Lower lobe of right lung (tissue), 2 donors: ENCODE measurements at places on chromosomes 6 and 20. TPM values are rescaled to one million over a fixed set of nuclear protein-coding genes. Genes with fewer than 3 reads are reported as not detected.

GRCh38 chr20:44481719-44482416 is 6.2 kb downstream of the TTPAL start:
- peaks cover under 1% of the 10 kb centered on the region for H3K4me1 ChIP-seq
- no peak overlapping the region for H3K4me3 ChIP-seq

- no peak for DNase-seq
- H3K36me3 ChIP-seq = no peaks in the 10 kb centered on the region
- H3K27me3 ChIP-seq = no peaks in the 10 kb centered on the region
These were observed 140.9 kb downstream of the LPA start for GRCh38 chr6:160523223-160523622.

DNA sequence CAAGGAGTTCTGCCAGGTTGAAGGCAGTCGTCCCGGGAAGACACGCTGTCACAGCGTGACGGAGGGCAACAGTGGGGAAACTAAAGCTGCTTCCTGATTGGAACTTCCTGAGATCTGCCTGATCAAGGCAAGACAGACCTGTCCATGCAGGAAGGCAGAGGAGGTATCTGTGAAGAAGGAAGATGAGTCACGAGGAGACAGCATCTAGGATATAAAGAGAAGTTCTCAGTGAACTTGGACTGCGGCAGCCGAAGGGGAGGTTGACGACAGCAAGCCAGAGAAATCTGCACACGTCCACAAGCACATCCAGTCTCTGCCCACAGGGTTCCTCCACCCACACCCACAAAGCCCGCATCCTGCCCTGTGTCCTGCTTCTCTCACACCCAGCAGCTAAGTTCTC is 38.6 kb downstream of the PREP start:
- H3K4me3 ChIP-seq = no peak overlapping the region
- no peak overlapping the region for H3K27ac ChIP-seq
- H3K4me1 ChIP-seq = peaks cover 4% of the 10 kb centered on the region
- peaks cover 13% of the 10 kb centered on the region for H3K36me3 ChIP-seq

SSTR4 gene
- total RNA-seq = 0.35 TPM

ACTL10 gene
- total RNA-seq = 1.3 TPM

SLC13A3 gene
- total RNA-seq = 2.0 TPM

DNA sequence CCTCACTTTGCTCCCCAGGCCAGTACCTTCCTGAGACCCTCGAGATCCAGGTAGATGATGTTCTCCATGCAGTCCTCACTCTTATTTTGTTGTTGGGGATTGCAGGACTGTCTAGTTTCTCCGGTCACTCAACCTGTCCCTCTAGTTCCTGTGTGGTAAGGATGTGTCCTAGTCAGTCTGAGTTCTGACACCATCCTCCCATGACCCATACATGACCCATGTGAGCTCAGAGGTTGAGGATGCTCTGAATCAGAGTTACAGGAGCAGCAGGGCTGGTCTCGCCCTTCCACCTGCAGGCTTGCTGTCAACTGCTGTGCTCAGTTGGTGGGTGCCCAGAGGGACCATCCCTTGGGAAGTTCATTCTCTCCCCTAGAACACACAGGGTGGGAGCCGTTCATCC is 11.9 kb upstream of the CST8 start:
- DNase-seq = no peak
- no peaks in the 10 kb centered on the region for H3K27me3 ChIP-seq
- no peaks in the 10 kb centered on the region for H3K36me3 ChIP-seq
- no peak overlapping the region for H3K27ac ChIP-seq
- H3K4me1 ChIP-seq = no peaks in the 10 kb centered on the region

- peaks cover 9% of the 10 kb centered on the region for H3K4me1 ChIP-seq
- DNase-seq = no peak
- H3K27ac ChIP-seq = no peak overlapping the region
- no peak overlapping the region for H3K4me3 ChIP-seq
- H3K27me3 ChIP-seq = no peaks in the 10 kb centered on the region
These were observed 17.8 kb upstream of the ASF1A start for GRCh38 chr6:118876198-118876597.

DNA sequence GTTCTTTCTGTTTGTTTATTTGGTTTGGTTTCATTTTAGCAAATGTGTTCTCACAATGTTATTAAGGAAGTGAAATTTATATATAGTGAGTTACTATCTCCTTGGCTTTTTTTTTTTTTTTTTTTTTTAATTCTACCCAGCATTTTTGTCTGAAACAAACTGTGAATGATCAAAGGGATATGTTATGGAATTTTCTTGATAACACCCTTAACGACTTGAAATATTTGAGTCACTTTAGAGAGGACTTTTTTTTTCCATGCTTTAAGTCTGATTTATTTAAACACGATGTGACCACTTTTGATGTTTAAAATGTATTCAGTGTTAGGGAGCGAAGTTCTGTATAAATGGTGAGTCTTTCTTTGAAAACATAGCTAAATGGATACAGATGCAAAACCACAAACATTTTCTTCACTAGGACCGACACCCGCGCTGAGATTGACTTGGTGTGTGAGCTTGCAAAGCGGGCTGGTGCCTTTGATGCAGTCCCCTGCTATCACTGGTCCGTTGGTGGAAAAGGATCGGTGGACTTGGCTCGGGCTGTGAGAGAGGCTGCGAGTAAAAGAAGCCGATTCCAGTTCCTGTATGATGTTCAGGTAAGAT is 149.7 kb downstream of the MTHFD1L start:
- H3K4me1 ChIP-seq = peaks cover 8% of the 10 kb centered on the region
- peak overlapping the region; percentile 42 for H3K27ac ChIP-seq
- peaks cover 6% of the 10 kb centered on the region for H3K36me3 ChIP-seq
- no peaks in the 10 kb centered on the region for H3K27me3 ChIP-seq
